ENCODE measurements at places on chromosomes 6 and 20. TPM values are rescaled to one million over a fixed set of nuclear protein-coding genes. Genes with fewer than 3 reads are reported as not detected.

- DNase-seq, result no peak
Measured at GRCh38 chr6:101517632-101518031, 124.1 kb downstream of the GRIK2 start.

DNA sequence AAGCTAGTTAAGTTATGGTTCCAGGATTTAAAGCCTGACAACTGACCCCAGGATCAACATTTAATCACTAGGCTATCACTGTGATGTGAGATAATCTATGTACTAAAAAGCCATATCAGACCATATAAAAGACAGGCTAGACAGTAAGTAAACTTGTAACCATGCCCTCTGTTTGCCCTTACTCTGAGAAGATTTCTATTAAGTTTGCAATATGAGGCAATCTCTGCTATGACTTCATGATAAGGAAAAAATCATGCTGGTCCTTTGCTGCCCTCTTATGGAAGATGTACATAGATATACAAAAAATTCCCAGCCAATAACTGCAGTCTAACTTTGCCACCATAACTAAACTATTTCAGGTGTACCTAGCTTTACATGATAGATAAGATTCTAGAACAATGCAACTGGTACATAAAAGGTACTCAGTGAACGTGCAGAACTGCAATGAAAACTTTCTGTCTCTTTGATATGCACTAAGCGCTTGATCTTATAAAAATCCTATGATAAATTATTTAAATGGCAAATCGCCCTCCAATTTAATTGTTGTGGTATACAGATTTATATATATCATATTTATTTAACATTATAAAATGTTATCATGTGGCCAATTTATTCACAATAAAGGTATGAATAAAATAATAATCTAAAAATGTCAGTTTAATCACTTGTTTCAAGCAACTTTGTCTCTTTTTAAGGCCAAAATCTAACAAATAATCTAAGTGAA lies 70.5 kb downstream of the FAM217A start:
- DNase-seq, result peak; percentile 86

GRCh38 chr6:27768556-27768955 lies 143.6 kb downstream of the OR2B2 start:
- DNase-seq, result no peak

GRCh38 chr6:30730601-30731435 lies 10.7 kb downstream of the TUBB start:
- peak; percentile 59 for DNase-seq

- DNase-seq, result no peak
Measured at GRCh38 chr6:165218829-165219228, 90.6 kb downstream of the C6orf118 start.

- no peak for DNase-seq
Measured at GRCh38 chr20:23588434-23589403, 17.0 kb downstream of the CST9 start.

DNA sequence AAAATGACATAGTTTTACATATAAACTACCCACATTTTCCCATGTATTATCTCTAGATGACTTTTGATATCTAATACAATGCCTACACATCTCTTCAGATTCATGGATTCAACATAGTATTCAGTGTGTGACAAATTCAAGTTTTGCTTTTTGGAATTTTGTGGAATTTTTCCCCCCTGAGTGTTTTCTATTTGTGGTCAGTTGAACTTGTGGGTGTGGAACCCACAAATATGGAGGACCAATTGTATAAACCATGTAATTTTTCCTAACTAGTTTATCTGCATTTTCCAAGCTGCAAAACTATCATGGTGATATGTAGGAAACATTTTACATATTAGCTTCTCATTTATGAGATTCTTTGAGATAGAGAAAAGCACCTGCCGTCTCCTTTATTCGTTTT lies 374.3 kb upstream of the SOX4 start:
- DNase-seq, result no peak

DNA sequence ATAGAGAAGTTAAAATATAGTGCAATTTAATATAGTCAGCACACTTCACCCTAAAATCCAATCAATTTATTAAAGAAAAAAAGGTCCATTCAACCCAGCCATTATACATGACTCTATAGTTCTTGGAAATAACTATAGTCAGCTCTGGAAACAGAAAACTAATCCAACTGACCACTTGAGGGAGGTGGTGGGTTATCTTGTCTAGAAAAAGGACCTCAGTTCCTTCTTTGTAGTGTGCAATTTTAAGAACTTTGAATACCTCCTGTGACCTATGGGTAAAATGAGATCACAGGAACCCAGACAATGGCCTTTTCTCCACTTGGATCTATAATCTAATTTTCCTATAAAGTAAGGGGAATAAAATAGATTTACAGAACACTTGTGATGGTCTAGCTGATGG lies 163.6 kb upstream of the CENPW start:
- DNase-seq, result peak; percentile 28

DNA sequence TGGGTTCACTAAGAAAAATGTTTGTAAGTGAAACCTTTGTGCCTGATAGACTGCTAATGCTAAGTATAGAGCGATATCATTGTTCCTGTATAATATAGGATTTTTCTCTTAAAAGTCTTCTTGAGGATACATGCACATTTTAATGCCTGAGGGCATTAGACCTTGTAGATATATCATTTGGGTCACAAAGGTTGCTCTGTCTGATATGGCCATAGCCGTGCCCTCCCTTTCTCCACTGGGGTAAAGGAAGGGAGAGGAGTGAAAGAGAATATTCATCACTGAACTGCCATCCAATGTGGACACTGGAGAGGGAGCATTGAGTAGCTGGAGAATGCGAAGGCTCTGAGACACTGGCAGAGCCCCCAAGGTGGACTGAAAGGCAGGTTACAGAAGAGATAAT lies 442.2 kb upstream of the SPTLC3 start:
- DNase-seq, result no peak

- DNase-seq, result no peak
Measured at GRCh38 chr6:108186226-108186625, 20.4 kb downstream of the NR2E1 start.

DNA sequence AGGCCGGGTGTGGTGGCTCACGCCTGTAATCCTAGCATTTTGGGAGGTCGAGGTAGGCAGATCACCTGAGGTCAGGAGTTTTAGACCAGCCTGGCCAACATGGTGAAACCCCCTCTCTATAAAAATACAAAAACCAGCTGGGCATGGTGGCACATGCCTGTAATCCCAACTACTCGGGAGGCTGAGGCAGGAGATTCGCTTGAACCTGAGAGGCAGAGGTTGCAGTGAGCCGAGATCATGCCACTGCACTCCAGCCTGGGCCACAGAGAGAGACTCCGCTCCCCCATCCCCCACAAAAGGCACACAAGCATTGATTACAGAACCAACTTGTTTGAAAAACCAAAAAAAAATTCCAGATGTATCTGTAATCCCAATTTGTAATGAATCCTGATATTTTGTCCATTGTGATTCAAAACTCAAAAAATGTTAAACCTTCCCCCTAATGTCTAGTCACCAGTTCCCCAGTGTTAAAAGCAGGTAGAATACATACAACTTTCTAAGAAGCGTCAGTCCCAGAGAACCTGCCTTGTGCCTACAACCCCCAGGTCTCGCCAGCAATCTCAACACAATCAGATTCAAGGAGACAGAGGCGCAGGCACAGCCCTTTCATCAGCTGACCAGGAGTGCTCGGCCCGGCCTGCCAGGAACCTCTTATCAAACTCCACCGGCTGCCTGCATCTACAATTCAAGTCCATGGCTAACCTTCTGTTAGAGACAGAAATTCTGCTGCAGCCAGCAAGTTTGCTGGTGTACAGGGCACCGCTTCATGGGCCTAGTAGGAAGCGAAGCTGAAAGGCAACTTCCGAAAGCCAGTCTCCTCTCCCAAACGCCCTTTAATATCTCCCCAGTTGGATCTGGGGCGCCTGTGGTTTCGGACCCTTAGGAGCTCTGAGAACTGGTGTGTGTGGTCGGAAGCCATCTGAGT lies 2.1 kb downstream of the EZR start:
- no peak for DNase-seq

DNA sequence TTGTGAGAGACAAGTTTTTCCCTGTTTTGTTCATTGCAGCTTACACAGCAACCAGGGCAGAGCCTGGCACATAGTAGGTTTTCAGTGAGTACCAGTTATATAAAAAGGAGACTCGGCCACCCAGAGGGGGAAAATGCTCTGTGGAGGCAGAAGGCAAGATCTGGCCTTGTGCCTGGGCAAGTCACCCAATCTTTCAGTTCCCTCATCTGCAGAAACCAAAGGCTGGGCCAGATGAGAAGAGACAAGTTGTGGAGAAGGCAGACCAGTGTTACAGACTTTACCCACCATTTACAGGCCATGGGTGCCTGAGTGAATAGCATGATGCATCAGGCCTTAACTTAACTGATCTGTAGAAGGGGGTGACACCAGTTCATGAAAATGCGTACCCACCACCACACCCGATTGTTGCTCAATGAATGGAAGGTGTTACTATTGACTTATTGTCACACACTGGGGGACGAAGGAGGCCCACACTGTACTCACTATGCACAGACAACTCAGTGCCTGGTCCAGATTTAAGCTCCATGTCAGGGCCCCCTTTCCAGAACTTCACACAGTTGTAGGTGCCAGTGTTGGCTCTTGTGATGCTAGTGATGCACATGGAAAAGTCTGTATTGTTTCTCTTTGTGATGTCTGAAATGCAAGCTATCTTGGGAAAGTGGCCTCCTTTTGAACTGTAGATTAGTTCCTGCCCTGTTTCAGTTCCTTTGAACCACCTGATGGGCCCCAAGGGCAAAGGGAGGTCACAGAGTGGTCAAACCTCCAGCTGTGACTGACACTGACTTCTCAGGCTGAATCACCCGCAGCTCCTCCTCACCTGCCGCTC lies 64.3 kb upstream of the SIRPG start:
- no peak for DNase-seq

CYP39A1 gene
- total RNA-seq, result 2.9 TPM

MCCD1 gene
- not detected for total RNA-seq

ULBP1 gene
- 0.13 TPM for total RNA-seq

HLA-F gene
- total RNA-seq, result 6.6 TPM

GGTLC1 gene
- total RNA-seq, result not detected

WFDC12 gene
- total RNA-seq, result not detected

TP53TG5 gene
- not detected for total RNA-seq

Measured in muscle of leg (tissue), 16 donors.